NCI-H2081 (cell line): ENCODE measurements at places on chromosomes 16 and 17.

GRCh38 chr17:6187836-6188235 lies 117.7 kb downstream of the WSCD1 start:
- no peak for DNase-seq

- DNase-seq = no peak
These were observed 133.1 kb upstream of the ZKSCAN2 start for GRCh38 chr16:25390761-25391160.

DNA sequence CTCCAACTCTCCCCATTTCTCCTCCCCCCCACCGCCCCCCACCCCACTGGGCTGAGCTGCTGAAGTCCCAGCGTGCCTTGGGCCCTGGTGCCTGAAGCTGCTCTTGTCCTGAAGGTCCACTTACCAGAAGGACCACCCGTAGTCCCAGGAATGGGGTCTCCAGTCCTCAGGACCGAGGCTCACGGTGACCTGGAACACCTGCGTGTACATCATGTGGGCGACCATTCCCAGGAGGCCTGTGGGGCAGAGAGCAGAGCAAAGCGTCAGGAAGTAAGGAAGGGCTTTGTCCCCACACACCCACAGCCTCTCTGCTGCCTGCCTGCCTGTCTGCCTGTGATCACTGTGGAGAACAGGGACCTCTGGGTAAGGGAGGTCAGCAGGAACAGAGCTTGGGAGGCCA lies 218.7 kb downstream of the GSG1L start:
- no peak for DNase-seq

GRCh38 chr16:85517563-85518179 lies 95.5 kb upstream of the GSE1 start:
- DNase-seq = no peak

DNA sequence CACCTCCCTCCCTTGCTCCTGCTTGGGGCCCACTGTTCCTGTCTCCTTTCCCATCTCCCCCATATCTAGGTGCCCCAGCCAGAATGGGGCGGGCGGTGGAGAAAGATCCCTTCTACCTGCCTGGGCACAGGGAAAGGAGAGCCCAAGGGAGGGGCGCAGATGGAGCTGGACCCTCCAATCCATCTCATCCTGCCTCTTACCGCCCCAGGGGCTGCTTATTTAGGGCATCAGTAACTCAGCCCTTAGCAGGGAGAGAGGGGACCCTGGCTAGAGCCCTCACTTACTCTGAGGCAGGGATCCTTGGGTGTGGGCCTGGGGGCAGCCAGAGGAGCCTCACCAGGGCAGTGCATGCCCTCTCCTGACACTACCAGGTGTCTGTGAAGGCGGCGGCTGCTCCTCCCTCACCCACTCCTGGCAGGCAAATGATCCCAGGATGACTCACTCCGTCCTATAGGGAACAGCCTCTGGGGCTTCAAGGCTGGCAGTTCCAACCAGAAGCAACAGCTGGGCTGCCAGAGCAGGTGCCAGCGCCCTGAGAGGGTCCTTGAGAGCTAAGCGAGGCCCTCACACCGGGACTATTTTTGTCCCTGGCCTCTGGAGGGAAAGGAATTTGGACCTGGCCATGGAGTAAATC lies 16.3 kb upstream of the BCAR1 start:
- DNase-seq = no peak

DNA sequence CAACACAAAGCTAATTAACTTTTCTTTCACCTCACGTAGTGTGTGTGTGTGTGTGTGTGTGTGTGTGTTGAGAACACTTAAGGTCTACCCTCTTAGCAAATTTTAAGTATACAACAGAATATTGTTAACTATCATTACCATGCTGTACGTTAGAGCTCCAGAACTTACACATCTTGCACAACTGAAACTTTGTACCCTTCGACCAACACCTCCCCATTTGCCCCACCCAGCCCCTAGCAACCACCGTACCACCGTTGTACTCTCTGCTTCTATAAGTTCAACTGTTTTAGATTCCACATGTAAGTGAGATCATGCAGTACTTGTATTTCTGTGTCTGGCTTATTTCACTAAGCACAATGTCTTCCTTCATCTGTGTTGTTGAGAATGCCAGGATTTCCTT lies 28.1 kb upstream of the MLYCD start:
- no peak for DNase-seq
